EL (cell line): ENCODE measurements at places on chromosomes 16 and 17.

GRCh38 chr17:32498391-32498790 is 11.6 kb downstream of the CDK5R1 start:
- DNase-seq = no peak

- DNase-seq = no peak
These were observed 1.2 kb downstream of the SSTR5 start for GRCh38 chr16:1073566-1074378.

DNA sequence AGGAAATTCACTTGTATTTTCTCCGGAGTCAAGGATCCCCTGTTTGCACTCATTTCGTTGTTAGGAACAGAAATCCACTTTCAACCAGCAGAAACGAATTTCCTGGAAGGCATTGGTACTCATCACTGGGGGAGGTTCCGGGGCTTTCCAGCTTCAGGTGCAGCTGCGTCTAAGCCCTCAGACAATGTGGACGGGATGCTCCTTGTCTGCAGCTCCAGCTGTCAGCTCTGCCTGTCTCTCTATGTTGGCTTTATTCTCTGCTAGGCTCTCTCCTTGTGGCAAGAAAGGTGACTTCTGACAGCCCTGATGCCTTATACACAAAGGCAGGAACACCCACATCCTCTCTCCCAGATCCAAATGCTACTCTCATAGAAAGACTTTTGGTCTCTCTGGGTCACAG is 183.9 kb upstream of the HSBP1 start:
- no peak for DNase-seq

DNA sequence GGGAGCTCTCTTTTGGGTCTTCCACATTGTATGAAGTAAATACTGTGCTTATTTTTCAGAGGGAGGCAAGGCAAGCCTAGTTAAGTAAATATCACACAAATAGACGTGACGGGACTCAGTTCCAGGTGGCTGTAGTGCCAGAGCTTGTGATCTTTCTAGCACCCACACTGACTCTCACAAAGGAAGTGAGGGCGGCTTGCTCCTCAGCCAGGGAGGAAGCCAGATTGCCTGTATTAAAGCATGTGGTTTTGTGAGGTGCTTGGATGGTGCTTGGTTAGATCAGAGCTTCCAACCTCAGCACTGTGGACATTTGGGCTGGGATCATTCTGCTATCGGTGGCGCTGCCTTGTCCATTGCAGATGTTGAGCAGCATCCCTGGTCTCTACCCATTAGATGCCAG is 80.1 kb downstream of the VAT1L start:
- DNase-seq = no peak

GRCh38 chr17:76844846-76845245 is 23.4 kb upstream of the MGAT5B start:
- no peak for DNase-seq

DNA sequence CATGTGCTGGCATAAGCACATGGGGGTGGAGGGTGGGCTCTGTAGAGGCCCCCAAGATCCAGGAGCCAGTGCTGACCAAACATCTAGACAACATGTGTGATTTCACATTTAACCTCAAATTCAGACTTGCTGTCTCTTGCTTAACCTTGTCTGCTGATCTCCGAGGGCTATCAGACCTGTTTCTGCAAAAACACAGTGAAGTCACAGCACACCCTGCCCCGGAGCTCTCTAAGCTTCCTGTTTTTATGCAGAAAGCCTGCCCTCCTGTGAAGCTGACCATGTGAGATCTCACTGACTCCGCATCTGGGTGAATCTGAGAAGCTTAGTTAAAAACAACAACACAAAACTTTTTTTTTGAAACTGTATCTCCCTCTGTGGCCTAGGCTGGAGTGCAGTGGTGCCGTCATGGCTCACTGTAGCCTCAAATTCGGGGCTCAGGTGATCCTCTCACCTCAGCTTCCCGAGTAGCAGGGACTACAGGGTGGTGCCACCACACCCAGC is 6.6 kb upstream of the DPEP2 start:
- DNase-seq = no peak

- DNase-seq = peak; percentile 42
These were observed 50.1 kb downstream of the RHOT1 start for GRCh38 chr17:32192379-32192778.

GRCh38 chr17:10618202-10618635 is 38.9 kb downstream of the MYH3 start:
- peak; percentile 73 for DNase-seq

- no peak for DNase-seq
These were observed 21.5 kb upstream of the TMEM92 start for GRCh38 chr17:50252781-50253180.

GRCh38 chr16:3874242-3874641 is 6.3 kb downstream of the CREBBP start:
- DNase-seq = no peak

- no peak for DNase-seq
These were observed 138.6 kb upstream of the WSCD1 start for GRCh38 chr17:5931616-5932015.

DNA sequence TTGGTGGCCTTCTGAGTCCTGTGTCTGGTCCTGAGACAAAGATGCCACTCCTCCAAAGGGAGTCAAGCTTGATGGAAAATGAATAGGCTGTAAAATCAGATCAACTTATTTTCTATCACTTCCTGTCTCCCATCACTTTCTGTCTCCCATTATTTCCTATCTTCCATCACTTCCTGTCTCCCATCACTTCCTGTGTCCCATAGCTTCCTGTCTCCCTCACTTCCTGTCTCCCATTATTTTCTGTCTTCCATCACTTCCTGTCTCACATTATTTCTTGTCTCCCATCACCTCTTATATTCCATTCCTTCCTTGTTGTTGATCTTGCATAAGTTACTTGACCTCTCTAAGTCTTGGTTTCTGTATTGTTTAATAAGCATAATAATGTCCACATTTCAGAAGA is 418.5 kb upstream of the EEF2KMT start:
- no peak for DNase-seq

DNA sequence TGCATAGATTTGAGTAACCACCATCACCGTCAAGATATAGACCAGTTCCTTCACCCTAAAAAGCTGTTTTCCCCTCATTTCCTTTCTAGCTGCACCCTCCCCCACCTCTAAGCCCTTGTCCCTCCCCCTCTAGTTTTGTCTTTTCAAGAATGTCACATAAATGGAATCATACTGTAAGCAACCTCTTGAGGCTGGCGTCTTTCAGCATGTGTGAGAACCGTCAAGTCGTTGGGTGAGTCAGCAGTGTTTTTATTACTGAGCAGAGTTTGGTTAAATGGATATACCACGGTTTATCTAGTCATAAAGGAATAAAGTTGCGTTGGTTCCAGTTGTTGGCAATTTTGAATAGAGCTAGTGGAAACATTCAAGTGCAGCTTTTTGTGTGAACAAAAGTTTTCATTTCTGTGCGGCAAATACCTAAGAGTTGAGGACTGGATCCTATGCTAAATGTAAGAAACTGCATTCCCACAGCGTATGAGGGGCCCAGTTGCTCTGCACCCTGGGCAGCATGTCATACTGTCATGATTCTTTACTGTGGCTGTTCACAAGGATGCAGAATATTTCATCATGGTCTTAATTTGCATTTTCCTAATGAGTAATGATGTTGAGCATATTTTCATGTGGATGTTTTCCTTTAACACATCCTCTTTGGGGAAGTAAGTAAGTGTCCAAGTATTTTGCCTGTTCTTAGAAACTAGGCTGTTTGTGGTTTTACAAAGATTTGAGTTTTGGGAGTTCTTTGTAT is 264.3 kb downstream of the CPPED1 start:
- peak; percentile 57 for DNase-seq

DNA sequence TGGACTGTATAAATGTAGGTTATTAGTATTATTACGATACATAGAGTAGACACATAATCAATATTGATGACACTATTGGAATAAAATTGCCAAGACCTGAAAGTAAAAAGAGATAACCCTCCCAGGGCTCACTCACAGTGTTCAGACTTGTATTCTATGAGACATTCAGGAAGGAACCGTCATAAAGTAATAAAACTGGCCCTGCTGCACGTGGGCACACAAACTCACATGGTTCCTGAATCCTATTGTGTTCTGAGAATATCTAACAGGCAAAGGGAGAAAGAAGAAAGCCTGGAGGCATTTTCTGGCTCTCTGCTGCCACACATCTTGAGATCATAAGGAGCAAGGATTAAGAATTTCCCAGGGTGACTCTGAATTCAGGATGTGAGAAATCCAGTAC is 575.9 kb downstream of the HS3ST4 start:
- no peak for DNase-seq

DNA sequence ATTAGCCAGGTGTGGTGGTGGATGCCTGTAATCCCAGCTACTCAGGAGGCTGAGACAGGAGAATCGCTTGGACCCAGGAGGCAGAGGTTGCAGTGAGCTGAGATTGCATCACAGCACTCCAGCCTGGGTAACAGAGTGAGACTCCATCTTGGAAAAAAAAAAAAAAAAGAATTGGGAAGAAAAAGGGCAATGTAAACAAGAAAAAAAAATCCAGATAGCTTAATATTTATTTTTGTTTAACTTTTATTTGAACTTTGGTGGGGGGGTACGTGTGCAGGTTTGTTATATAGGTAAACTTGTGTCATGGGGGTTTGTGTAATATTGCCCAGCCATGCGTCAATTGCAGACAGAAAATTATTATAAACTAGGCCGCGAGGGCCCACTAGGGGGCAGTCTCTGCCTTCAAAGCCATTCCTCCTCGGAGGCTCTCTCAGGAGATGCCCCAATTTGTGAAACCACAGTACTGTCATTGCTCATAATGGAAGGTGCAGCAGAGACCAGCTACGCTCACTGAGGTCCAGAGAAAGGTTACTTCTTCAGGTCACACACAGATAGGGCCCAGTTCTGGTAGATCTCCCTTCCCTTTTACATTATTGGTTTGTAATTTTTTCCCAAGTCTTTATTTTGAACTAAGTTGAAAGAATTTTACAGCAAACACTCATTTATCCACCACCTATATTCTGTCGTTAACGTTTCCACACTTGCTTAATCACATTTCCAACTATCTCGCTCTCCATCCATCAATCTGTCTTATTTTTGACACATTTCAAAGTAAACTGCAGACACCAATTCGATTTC is 206.2 kb downstream of the PRKCB start:
- DNase-seq = peak; percentile 56

DNA sequence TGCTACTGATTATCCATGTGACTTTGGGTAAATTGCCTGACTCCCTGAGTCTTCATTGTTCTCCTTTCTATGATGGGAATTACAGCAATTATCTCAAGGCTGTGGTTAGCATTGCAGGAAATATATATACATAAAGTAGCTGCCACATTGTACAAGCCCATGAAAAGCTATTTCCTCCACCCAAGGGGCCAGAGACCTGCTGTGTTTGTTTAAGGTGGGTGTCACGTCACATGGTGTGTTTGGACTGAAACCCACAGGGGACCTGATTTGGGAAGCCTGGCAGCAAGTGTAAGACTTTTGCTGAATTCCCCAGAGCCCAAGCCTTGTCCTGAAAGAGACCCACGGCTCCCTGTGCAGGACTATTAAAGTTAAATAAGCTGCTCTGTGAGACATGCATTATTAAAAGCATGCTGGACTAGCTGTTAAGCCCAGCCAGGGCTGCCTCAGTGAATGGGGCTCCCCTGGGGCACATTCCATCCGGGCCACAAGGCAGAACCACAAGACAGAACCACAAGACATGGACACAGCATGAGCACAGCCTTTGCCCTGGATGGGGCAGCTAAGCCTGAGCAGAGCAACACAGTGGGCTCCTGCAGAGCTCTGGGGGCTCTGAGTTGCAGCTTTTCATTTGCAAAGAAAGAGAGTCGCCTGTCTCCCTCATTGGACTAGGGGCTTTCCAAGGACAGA is 148.9 kb downstream of the SPACA3 start:
- DNase-seq = no peak

DNA sequence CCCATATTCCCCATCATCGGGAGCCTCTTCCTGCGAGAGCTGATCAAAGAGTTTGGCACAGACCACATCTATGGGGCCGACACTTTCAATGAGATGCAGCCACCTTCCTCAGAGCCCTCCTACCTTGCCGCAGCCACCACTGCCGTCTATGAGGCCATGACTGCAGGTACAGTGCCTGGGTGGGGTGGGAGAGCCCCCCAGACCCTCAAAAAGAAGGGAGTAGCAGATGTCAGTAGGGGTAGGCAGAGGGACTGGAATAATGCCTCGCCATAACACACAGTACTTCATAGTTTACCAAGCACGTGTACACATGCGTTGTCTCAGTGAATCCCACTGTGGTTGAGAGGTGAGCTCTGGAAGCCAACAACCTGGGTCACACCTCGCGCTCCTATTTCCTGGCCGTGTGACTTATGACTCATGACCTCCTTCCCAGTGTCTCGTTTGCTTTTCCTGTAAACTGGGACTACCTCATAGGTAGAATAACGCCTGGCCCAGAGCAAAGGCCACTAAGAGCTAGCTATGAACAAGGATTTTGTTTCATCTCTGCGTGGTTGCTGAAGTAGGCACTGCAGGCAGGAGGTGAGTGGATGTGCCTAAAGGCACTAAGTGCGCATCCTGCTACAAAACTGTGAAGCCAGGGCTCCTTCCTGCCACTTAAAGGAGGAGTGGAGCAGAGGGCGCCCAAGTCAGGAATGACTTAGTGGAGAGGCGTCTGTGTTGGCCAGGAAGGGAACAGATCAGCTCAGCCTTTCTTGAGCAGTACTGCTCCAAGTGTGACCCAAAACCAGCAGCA is 5.2 kb downstream of the NAGLU start:
- no peak for DNase-seq

GRCh38 chr17:48604770-48605329 is at the start of gene HOXB6:
HOXB6 (minus strand) TSS chr17:48604986; CDS start chr17:48598150, 6,836 bp downstream.
- DNase-seq = no peak

DNA sequence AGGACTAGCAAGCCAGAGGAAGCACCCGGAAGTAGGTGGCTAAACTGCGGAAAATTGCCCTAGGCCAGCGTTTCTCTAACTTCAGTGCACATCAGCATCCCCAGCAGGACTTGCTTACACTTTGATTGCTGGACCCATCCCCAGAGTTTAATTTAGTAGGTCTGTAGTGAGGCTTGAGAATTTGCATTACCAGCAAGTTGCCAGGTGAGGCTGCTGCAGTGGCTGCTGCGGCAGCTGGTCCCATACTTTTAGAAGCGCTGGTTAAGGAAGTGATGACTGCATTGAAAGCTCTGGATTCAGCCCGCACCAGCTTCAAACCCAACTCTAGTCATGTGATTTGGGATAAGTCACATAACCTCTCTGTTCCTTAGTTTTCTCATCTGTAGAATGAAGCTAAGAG is 4.2 kb downstream of the EEF2K start:
- DNase-seq = no peak

DNA sequence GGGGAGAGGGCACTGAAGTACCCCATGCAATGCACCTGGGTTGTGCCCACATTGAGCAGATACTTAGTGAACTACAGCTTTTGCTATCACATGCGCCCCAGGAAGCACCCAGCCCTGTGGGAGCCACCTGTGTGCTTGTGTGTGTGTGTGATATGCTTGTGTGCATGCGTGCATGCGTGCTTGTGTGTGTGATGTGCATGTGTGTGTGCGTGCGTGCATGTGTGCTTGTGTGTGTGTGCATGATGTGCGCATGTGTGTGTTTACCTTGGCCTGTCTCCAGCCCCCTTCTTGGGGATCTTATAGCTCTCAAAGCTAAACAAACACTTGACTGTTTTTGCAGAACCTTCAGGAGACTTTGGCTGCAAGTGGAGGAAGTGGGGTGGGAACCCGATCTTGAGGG is 841 bp downstream of the C16orf89 start:
- DNase-seq = no peak
